Thoracic aorta (tissue), 2 donors: ENCODE measurements at places on chromosomes 1 and 21. TPM values are rescaled to one million over a fixed set of nuclear protein-coding genes. Genes with fewer than 3 reads are reported as not detected.

The SPSB1 gene
- 171 TPM for total RNA-seq

The GNG5 gene
- total RNA-seq: 128 TPM

The SELP gene
- 43.2 TPM for total RNA-seq

- H3K27ac ChIP-seq: peak overlapping the region; percentile 96
- H3K4me3 ChIP-seq: no peak overlapping the region
- no peaks in the 10 kb centered on the region for H3K27me3 ChIP-seq
Observed at GRCh38 chr1:153550827-153551500, 1.9 kb upstream of the S100A3 start.

DNA sequence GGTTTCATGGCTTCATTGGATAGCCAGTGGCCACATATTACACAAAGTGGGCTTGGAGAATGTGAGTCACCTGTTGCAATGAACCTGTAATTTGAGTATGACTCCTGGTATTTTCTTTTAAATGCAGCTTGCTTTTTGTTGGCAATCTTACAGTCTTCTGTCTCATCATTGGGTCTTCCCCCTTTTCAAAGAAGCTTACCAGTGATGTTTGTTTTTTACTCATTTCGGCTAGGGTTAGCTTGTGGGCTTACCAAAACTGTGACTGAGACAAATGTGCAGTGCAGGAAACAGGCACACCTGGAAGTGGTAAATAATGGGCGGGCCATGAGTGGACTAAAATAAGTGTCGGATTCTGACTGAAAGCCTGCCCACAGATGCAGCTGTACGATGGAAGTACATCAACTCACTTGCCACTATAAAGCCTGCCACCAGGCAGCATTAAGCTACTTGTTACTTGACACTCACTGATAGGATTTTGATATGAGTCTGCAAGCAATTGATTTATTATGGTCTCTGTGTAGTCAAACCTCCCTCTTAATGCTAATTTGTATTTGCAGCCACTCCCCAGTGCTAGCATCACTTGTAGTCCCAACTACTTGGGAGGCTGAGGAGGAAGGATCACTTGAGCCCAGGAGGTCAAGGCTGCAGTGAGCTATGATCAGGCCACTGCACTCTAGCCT lies 4.2 kb downstream of the HHAT start:
- no peaks in the 10 kb centered on the region for H3K36me3 ChIP-seq
- H3K27me3 ChIP-seq: no peaks in the 10 kb centered on the region
- no peak overlapping the region for H3K4me3 ChIP-seq

DNA sequence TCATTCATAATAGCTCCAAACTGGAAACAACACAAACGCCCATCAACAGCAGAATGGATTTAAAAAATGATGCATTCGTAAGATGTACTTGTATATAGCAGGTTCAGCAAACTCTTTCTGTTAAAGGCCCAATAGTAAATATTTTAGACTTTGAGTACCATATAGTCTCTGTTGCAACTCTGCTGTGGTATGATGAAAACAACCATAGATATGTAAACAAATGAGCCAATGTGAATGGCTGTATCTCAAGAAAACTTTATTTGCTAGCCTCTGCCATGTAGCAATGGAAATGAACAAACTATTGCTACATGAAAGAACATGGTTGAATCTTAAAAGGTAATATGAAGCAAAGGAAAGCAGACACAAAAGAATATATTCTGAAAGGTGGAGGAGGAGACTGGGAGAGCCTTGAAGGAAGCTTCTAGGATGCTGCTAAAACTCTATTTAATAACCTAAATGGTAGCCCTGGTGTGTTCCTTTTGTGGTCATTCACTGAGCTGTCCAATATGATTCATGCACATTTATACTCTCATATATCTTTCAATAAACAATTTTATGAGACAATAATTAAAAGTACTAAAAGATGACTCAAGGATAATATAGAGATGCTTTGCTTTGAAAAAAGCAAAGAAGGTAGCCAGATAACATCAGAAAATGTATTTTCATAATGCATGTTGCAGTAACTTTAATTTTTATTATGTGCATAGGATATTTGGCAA lies 29.1 kb upstream of the FMO3 start:
- DNase-seq: no peak
- no peaks in the 10 kb centered on the region for H3K4me1 ChIP-seq
- H3K27ac ChIP-seq: no peak overlapping the region
- H3K36me3 ChIP-seq: no peaks in the 10 kb centered on the region
- no peaks in the 10 kb centered on the region for H3K27me3 ChIP-seq
- H3K4me3 ChIP-seq: no peak overlapping the region

DNA sequence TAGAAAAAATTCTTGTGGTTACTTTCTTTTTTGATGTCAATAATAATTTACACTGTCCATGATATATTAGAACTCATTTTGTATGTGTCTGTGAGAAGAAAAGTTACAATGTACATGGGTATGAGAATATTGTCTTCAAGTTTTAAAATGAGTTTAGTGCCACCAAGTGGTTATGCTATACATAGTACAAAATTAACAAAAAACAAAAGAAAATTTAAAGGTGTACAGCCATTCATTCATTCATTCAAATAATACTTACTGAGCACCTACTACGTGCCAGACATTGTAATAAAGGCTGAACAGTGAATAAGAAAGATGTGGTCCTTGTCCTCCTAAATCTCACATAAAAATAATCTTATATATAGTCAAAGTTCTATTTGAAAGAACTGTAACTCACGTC lies 27.7 kb downstream of the UCHL5 start:
- DNase-seq: no peak
- H3K4me1 ChIP-seq: no peaks in the 10 kb centered on the region
- no peak overlapping the region for H3K27ac ChIP-seq
- no peaks in the 10 kb centered on the region for H3K36me3 ChIP-seq
- H3K27me3 ChIP-seq: no peaks in the 10 kb centered on the region
- no peak overlapping the region for H3K4me3 ChIP-seq

The MYBPH gene
- total RNA-seq: not detected

The PROK1 gene
- total RNA-seq: 0.27 TPM

The PHTF1 gene
- 21.3 TPM for total RNA-seq

- no peaks in the 10 kb centered on the region for H3K4me1 ChIP-seq
- H3K4me3 ChIP-seq: no peak overlapping the region
- DNase-seq: no peak
- peaks cover 36% of the 10 kb centered on the region for H3K36me3 ChIP-seq
- no peaks in the 10 kb centered on the region for H3K27me3 ChIP-seq
Observed at GRCh38 chr1:3510956-3511250, 56.4 kb downstream of the ARHGEF16 start.

DNA sequence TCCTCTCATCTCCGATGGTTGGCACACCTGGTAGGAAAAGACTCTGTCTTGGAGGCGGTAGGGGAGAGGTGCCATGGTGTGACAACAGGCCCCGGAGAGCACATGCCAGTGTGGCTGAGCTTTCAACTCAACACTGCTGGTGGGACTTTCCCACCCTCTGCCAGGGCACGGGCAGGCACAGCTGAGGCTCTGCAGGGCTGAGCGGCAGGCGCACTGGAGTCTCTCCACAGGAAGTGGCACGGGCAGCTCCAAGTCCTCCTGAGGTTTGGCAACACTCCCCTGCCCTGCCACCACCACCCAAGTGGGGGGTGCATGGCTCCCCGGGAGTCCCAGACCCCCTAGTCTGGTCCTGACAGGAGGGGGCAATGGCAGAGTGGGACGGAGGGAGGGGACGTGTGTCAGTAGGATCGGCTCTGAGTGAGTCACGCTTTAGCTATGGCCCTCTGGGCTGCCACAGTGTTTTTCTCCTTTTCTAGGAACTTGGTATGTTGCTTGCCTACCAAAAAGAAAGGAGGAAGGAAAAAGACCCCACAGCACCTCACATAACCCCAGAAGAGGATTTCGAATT lies 27.3 kb upstream of the EVA1B start:
- H3K4me1 ChIP-seq: peaks cover 49% of the 10 kb centered on the region
- H3K4me3 ChIP-seq: peak overlapping the region; percentile 41
- DNase-seq: peak; percentile 60
- peaks cover 43% of the 10 kb centered on the region for H3K36me3 ChIP-seq
- H3K27ac ChIP-seq: peak overlapping the region; percentile 80
- H3K27me3 ChIP-seq: no peaks in the 10 kb centered on the region

DNA sequence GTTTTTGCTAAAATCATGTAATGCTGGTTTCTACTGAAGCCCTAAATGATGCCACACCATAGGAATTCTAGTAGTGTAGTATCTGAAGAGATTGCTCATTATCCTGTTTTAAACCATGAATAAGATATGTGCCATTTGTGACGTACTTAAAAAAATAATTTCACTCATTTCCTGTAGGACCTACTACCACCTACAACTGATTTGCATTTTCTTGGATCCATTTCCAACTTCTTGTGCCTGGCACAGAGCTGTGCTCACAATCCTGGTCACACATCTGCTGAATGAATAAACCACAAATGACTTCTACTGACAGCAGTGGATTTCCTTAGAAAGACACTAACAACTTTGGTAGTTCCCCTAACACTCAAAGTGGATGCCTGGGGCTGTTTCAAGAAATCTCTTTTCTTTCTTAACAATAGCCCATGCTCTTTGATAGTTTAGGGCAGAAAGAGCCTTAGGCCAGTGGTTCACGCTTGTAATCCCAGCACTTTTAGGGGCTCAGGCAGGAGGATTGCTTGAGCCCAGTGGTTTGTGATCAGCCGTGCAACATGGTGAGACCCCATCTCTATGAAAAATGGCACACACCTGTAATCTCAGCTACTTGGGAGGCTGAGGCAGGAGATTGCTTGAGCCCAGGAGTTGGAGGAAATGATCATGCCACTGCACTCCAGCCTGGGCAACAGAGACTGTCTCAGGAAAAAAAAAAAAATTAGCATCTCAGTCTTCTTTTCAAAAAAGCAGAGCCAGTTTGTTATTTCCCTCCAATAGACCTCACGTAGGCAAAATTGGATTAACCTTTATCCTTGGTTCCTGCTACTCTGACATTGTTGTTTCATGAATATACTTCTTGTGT lies 13.0 kb upstream of the BATF3 start:
- no peaks in the 10 kb centered on the region for H3K36me3 ChIP-seq
- no peak overlapping the region for H3K4me3 ChIP-seq
- no peaks in the 10 kb centered on the region for H3K4me1 ChIP-seq

GRCh38 chr1:86541859-86542258 lies 5.0 kb upstream of the CLCA4 start:
- no peak overlapping the region for H3K27ac ChIP-seq
- H3K27me3 ChIP-seq: no peaks in the 10 kb centered on the region
- no peaks in the 10 kb centered on the region for H3K36me3 ChIP-seq
- H3K4me3 ChIP-seq: no peak overlapping the region
- no peaks in the 10 kb centered on the region for H3K4me1 ChIP-seq

DNA sequence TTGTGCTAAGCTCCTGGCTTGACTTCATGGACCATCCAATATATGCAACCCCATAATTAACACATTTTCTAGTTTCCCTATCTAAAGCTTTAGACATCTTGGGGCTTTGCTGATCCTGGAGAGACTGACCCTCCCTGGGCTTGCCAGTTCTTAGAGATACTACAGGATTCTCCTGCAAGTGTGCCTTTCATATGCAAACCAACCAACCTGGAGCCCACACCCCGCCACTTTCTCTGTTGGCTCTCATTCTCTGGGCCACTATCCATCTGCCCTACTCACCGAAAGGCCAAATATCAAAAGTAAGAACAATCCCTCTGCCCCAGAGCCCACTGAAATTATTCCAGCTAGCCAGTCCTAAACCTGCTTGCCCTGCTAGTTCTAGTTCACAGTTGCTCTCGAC lies 2.2 kb upstream of the GBP6 start:
- no peak for DNase-seq
- peaks cover 9% of the 10 kb centered on the region for H3K4me1 ChIP-seq
- H3K27me3 ChIP-seq: no peaks in the 10 kb centered on the region
- H3K36me3 ChIP-seq: no peaks in the 10 kb centered on the region

GRCh38 chr1:246355411-246356230 lies 151.5 kb downstream of the SMYD3 start:
- no peaks in the 10 kb centered on the region for H3K4me1 ChIP-seq
- no peaks in the 10 kb centered on the region for H3K36me3 ChIP-seq
- DNase-seq: no peak

- no peaks in the 10 kb centered on the region for H3K27me3 ChIP-seq
- no peak for DNase-seq
- no peaks in the 10 kb centered on the region for H3K4me1 ChIP-seq
Observed at GRCh38 chr1:245222931-245223595, 68.3 kb downstream of the KIF26B start.

The FHAD1 gene
- not detected for total RNA-seq

GRCh38 chr1:181216591-181216994 lies 128.1 kb downstream of the IER5 start:
- H3K27me3 ChIP-seq: no peaks in the 10 kb centered on the region
- H3K36me3 ChIP-seq: no peaks in the 10 kb centered on the region
- no peak for DNase-seq
- H3K27ac ChIP-seq: no peak overlapping the region

DNA sequence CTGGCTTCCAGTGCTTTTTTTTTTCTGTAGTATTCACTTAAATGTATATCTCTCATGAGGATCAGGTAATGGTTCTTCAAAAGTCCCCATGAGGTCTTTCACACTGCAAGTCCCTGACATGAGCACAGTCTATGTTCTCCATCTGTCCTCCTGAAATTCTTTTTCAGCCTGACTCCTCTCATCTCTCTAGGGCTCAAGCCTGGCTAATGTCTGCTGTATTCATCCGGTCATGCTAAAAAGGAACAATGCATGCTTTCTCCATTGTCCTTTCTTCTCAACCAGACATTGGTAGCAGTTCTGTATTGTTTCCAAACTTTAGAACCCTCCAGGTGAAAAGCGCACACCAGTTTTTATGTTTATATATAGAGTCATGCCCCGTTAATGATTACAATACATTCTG lies 368.3 kb upstream of the OLFM3 start:
- no peaks in the 10 kb centered on the region for H3K4me1 ChIP-seq
- H3K27ac ChIP-seq: no peak overlapping the region
- no peaks in the 10 kb centered on the region for H3K36me3 ChIP-seq
- no peak overlapping the region for H3K4me3 ChIP-seq
- no peak for DNase-seq

DNA sequence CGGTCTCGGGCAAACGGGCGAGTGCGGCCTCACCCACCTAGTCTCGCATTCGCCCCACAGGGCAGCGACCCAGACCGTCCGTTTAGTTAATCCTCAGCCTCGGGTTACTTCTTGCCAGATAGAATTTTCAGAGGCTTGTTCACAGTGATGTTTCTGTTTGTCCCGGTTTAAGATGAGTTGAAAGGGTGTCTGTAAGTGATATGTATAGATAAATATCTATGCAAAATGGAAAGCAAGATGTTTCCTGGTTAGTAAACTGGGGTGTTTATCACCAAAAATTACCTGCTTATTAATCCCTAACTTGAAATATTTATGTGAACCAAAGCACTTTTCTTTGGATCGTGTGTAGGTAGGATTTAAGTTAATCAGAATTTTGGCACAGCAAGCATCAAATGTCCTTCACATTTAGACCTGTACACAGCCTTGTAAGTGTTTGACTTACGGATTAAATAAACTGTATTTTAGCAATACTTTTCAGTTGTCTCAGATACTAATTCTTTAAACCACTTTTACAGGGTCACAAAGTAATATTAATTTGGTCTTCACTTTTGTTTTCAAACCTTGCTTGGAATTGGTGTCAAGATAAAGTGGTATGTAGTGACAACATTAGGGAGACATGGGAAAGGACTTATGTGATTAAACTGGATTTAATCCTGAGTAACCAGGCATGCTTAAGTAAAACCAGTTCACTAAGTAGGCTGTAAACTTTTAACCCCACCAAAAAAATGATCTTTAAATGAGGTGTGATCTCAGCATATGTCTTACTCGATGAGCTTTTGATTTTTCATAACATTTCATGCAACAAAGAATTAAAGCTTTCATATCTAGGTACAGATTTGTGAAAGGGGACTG lies 914 bp downstream of the ZNF326 start:
- H3K4me3 ChIP-seq: peak overlapping the region; percentile 90
- H3K36me3 ChIP-seq: no peaks in the 10 kb centered on the region
- H3K27me3 ChIP-seq: no peaks in the 10 kb centered on the region
- no peak for DNase-seq

- no peak overlapping the region for H3K4me3 ChIP-seq
- H3K4me1 ChIP-seq: peaks cover 26% of the 10 kb centered on the region
- H3K27me3 ChIP-seq: no peaks in the 10 kb centered on the region
- no peak overlapping the region for H3K27ac ChIP-seq
Observed at GRCh38 chr1:167695147-167695546, 26.6 kb upstream of the MPZL1 start.

The GMEB1 gene
- 4.7 TPM for total RNA-seq
